ENCODE measurements at places on chromosomes 3 and 15.

GRCh38 chr3:108130236-108130635 is 39.4 kb upstream of the CD47 start:
- DNase-seq, result no peak

- no peak for DNase-seq
These were observed 455.6 kb upstream of the RARB start for GRCh38 chr3:24972491-24972890.

- no peak for DNase-seq
These were observed 51.0 kb downstream of the MME start for GRCh38 chr3:155131104-155131503.

GRCh38 chr3:143822374-143822773 is 25.9 kb downstream of the SLC9A9 start:
- DNase-seq, result peak; percentile 8

DNA sequence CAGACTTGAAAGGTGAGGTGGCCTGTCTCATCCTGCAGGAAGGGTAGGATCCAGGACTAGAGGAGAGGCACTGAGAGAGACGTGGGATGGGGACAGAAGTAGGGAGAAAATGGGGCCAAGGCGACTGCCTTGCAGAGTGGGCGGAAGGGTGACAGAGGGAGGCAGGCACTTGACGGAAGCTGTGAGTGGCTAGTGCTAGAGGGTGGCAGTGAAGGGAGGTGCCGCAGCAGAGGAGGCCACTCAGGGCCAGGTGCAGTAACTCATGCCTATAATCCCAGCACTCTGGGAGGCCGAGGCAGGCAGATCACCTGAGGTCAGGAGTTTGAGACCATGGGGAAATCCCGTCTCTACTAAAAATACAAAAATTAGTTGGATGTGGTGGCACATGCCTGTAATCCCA is 7.3 kb downstream of the CCDC33 start:
- DNase-seq, result peak; percentile 86

DNA sequence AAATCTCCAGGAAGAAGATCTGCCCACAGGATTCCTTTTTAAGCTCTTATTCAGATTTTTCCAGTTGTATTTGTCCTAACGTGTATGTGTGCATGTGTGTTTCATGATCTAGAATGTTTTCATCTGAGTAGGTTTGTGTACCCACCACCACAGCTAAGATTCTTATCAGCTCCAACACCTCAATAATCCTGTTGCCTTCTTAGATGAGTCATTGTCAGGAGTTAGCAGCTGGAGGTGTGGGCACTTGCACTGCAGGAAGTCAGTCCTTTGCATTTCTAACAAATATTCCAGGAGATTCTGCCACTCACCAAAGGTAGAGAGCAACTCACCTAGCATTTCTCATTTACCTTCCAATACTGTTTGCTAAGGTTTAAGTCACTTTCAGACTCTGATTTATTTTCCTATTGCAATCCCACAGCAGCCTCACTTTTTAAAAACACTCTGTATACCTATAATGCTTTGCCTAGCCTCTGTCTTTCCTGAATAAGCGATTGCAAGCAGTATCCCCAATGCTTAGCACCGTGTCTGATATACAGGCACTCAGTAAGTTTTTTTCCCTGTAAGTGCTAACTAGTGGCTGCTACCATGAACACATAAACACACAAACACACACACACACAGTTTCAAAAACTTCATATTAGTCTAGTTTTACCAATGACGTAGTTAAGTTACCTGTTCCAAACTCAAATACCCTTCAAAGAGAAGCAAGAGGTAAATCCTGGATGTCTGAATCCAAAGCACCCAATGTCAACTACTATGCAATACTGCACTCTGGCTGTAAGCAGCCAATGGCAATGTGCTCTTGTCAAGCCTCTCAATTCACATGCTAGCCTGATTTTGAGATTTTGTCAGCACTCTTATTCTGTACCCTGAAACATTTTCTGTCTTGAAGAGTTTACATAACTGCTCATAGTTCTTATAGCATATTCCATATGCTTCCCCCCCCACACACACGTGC is 713.5 kb upstream of the LMCD1 start:
- DNase-seq, result no peak

- no peak for DNase-seq
These were observed 207.5 kb upstream of the LINGO1 start for GRCh38 chr15:77839970-77840905.

DNA sequence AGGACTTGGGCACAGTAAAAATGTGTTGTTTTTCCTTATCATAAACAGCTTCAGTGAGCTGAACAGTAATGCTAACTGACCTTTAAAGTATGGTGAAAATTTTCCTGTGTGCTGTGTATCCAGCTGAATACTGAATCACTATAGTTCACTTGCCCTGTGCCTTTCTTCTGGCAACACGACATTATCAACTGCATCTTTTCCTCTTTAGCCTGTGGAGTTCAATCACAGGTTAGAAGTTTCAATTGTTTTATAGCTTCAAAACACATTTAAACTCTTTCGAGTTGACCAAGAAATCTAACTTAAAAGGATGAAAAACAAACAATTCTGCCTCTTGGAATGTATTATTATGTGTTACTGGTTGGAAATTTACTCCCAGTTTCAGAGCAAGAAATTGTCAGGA is 1120.7 kb upstream of the ALCAM start:
- DNase-seq, result no peak
